ENCODE measurements at places on chromosomes 13 and 19. TPM values are rescaled to one million over a fixed set of nuclear protein-coding genes. Genes with fewer than 3 reads are reported as not detected.

DNA sequence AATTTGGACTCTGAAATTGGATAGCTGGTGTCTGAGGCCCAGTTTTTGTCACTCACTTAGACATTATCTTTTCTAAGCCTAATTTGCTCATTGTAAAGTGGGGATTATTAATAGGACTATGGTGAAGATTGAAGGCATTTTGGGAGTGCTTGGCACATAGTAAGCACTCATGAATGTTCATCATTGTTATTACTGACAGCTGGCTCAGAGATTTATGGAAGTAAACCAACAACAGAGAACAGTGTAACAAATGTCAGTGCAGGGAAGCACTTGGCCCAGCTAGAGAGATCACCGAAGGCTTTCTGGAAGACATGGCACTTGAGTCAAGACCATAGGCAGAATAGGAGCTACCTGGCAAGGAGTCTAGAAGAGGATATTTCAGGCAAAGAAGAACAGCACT is 92.3 kb downstream of the RFC3 start:
- no peak for DNase-seq

- no peak for DNase-seq
Observed at GRCh38 chr13:112583592-112584277, 4.2 kb downstream of the TUBGCP3 start.

Gene TSKS
- not detected for total RNA-seq

DNA sequence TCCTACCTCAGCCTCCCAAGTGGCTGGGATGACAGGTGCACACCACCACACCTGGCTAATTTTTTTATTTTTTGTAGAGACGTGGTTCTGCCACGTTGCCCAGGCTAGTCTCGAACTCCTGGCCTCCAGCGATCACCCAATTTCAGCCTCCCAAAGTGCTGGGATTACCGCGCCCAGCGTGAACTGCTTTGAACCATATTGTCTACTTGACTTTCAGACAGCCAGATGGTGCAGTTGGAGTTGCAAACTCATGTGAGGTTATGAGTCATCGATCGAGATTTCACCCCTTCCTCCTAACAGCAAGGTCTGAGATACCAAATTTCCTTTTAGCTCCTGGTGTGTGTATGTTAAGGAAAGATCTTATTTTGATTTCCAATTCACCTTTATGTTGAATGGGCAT is 2.7 kb downstream of the SLC27A1 start:
- DNase-seq: peak; percentile 75

Gene TMTC4
- 11.3 TPM for total RNA-seq

Gene PSG11
- not detected for total RNA-seq

GRCh38 chr19:1126984-1127760 is 23.4 kb downstream of the GPX4 start:
- DNase-seq: no peak

DNA sequence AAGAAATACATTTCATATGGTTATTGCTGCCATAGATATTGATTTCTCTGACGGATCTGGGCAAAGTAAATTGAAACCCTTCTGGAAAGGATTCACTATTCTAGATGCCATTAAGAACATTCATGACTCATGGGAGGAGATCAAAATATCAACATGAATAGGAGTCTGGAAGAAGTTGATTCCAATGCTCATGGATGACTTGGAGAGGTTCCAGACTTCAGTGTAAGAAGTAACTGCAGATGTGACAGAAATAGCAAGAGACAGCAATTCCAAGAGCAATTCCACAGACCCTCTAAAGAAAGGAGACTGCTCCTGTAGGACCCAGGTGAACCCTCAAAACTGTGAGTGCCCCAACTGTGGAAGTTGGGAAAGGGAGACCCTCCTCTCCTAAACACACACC is 30.9 kb upstream of the KCTD12 start:
- DNase-seq: no peak

Gene CBY2
- not detected for total RNA-seq

DNA sequence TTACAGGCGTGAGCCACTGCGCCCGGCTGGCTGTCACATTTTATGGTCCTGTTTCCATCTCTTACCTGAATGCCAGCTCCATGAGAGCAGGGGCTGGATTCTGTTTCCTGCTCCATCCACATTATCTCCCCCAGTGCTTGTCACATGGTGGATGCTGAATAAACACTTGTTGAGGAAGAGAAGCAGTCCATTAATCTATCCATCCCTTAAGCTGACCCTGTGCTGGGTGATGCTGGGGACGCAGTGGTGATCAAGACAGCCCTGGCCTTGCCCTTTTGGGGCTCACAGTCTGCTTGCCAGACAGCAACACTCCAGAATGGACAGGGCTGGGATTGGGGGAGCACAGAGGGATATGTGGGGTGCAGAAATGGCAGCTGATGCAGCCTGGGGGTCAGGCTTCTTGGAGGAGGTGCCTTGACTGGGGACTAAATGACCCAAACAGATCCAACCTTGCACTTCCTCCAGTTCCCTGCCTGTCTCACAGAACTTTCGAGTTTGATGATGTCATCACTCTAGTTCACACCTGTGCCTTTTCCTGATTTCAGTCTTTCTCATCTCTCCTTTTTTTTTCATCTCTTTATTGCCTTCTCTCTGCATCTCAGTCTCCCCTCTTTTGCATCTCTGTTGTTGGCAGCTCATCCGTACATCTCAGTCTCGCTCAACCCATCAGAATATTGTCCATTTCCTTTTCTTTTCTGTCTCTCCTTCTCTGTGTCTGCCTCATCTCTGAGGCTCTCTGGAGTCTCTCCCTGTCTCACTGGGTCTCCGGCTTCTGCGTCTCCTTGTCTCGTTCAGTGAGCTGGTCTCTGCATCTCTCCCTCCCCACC is 4.6 kb downstream of the IRF2BP1 start:
- no peak for DNase-seq

Gene SLC15A1
- not detected for total RNA-seq

DNA sequence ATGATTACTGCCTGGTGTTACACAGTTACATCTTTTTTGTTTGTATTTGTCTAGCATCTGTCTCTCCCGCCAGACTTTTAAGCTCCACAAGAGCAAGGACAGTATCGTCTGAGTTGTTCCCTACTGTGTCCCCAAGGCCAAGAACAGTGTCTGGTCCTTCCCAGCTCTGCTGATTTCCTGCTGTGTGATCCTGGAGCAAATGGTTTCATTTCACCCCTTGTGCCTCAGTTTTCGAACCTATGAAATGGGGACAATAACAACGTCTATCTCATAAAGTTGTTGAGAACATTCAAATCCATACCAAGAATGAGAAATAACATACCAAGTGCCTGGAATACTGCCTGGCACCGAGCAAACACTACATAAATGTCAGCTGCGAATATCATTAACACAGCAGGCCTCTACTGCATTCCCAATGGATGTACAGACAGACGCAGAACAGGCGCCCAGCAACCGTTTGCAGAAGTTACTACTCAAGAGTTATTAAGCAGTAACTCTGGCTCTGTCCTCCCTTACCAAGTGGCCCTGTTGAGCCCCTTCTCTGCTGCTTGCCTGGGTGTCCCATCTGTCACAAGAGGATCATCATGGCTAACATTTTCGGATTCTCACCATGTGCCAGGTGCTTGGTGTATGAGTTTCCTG is 11.4 kb downstream of the XRCC1 start:
- DNase-seq: no peak

Gene KIR2DL1
- total RNA-seq: not detected

Gene C13orf46
- not detected for total RNA-seq

All from Daoy (cell line).